Spinal cord (tissue), 10 donors: ENCODE measurements at places on chromosomes 13 and 19.

DNA sequence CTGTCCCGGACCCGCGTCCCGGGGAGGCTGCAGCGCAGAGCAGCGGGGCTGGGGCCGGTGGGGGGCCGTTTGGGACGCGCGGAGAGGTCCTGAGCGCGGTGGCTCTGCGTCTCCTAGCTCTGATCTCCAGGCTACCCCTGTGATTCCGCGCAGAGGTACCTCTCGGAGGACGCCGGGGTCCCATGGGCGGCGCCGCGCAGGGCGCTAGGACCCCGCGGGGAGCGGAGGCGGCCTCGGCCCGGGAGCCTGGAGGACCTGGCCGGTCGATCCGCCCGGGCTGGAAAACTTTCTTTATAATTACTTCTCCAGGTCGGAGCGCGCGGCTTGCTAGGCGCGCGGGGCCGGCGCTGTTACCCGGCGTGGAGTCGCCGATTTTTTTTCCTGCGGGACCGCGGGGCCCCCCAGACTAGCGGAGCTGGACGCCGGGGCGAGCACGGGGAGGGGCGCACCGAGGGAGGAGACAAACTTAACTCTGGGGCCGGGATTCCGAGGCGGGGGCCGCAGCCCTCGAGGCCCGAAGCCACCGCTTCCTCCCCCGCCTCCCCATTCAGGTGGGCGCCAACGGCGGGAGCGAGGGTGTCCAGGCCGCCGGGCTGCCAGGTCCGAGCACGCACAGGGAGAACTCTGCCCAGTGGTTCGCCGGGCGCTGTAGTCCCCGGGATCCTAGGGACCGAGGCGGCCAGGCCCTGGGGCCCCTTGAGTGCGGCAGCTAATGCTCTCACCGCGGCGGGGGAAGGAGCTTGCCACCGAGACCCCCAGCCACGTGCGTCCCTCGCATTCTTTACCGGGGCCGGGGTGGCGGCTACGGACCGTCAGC, 848 bp upstream of the CEBPA start:
- DNase-seq = peak; percentile 43

DNA sequence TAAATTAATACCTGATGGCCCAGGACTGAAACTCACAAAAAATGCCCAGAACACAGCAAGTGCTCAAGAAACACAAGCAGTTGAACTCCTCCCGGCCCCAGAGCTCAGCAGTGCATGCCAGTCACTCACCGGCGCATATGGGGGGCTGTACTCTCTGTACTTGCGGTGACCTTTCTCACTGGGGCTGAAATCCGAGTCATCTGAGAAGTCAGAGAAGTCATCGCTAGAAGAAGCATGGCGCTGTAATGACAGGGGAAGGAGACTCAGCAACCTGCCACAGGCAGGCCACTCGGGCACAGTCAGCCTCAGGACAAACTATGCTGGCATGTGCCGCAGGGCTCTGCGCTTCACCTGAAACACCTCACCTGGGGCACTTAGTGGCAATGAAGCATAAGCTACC, 19.7 kb downstream of the ZC3H4 start:
- no peak for DNase-seq

- DNase-seq = no peak
Observed at GRCh38 chr13:113848431-113849260, 15.2 kb downstream of the GAS6 start.

DNA sequence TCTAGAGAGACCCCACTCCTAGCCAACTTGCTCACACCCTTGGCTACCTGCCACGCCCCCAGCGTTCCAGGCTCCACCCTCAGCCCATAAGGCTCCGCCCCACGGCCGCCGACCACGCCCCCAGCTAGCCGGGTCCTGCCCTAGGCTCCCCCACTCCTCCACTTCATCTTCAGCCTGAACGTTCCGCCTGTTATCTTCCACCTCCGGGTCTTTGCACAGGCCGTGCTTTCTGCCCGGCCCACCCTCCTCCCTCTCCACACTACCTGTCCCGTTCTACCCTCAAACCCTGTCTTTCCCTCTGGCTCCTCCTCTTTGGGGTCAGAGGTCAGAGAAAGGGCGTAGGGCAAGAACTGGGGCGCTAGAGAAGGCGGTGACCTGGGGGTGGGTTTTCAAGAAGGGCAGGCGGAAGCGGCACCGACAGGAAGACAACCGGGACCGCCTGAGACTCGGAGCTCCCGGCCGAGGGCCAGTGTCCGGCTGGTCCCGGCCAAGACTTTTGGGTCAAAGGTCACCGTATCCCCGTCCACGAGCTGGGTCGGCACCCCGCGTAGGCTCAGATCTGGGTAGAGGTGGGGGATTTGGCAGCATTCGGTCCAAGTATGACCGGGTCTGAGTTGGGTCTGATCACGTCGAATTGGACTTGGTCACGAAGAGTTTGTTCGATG, 2.2 kb downstream of the PDE4C start:
- no peak for DNase-seq

DNA sequence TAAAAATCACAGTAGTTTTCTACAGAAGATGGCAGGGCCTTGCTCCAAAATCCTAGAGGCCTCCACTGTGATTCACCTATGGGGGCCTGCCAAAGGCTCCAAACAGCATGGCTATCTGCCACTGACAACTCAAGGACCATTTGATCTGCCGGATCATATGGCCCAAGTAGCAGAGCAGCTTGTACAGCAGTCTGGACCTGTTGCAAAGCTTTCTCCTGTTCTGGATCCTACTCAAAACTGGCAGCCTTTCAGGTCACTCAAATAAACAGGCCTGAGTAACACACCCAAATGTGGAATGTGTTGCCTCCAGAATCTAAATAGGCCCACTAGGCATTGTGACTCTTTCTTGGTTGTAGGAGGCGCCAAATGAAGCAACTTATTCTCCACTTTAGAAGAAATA, 1049.3 kb downstream of the PCDH9 start:
- no peak for DNase-seq

DNA sequence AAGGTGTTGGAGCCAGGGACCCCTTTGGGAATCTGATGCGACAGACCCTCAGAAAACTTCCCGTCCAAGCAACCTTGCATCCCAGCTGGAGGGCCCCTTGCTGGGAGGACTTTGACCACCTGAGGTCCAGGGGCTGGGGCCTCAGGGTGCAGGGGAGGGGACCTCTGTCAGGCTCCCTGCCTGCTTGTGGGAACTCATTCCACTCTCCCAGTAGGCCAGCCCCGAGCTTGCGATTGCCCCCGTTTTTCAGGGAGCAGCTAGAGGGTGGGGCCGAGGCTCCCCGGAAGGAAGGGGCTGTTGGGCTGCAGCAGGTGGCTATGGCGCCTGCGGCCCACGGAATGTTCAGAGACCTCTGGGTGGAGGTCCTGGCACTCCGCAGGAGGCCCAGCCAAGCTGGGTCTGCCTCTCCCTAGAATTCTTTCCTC, 2.8 kb downstream of the GNA11 start:
- no peak for DNase-seq

DNA sequence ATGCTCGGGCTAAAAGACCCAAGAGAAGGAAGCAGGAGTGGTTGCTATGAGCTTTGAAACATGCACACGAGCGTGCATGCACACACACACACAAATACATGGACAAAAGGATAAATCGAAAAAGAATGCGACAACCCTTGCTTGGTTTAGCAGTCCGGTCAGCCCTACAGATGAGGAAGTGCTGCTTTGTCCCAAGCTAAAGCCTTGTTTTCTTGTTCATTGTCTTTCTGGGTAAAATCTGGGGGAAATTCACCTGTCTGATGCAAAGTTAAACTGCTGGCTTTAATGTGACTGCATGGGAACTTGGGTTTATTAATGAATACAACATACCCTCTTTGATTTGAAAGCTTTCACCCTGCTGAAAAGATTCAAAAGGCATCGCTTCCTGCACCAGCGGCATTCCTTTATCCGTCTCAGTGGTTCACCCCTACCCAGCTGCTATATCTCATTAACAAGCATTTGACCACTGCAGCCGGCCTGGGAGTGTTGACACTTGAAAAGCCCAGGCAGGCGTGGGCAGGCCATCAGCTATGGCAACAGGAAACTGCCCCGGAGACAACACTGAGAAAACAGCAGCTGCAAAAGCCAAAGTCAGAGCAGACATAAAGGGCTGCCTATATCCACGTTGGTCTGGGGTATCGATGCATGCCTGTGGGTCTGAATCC, 301.7 kb downstream of the NDFIP2 start:
- peak; percentile 70 for DNase-seq

GRCh38 chr19:36215276-36216123, 594 bp downstream of the ZNF146 start:
- peak; percentile 10 for DNase-seq

DNA sequence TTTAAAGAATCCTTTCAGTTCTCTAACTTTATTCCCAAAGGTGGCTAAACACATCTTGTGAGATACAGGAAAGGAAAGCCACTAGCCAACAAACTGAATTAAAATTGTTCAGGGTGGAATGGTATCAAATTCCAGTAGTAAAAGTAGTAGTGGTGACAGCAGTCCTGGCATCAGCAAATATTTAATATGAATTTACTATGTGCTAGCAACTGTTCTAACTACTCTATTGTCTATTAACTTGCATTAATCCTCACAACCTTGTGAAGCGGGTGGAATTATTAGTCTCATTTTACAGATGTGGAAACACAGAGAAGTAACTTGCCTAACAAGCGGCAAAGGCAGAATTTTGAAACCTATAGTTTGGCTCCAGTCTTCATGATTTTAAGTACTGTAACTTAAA, 130.1 kb downstream of the KLF12 start:
- no peak for DNase-seq

- DNase-seq = no peak
Observed at GRCh38 chr13:112102243-112102642, 35.3 kb downstream of the SOX1 start.

DNA sequence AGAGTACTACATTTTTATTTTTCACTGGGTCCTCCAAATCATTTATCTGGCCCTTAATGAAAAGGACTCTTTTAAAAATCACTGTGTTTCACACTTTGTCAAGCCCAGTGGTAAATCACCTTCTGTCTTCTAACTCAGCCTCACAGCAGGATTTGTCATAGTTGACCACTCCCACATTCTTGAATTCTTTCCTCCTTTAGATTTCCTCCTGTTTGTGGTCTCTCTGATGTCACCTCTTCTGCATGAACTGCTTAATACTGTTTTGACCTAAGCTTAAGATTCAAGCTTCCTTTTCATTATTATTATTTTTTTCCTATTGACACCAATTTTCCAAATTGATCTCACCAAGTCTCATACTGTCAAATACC, 899.8 kb upstream of the MIR17HG start:
- DNase-seq = no peak

DNA sequence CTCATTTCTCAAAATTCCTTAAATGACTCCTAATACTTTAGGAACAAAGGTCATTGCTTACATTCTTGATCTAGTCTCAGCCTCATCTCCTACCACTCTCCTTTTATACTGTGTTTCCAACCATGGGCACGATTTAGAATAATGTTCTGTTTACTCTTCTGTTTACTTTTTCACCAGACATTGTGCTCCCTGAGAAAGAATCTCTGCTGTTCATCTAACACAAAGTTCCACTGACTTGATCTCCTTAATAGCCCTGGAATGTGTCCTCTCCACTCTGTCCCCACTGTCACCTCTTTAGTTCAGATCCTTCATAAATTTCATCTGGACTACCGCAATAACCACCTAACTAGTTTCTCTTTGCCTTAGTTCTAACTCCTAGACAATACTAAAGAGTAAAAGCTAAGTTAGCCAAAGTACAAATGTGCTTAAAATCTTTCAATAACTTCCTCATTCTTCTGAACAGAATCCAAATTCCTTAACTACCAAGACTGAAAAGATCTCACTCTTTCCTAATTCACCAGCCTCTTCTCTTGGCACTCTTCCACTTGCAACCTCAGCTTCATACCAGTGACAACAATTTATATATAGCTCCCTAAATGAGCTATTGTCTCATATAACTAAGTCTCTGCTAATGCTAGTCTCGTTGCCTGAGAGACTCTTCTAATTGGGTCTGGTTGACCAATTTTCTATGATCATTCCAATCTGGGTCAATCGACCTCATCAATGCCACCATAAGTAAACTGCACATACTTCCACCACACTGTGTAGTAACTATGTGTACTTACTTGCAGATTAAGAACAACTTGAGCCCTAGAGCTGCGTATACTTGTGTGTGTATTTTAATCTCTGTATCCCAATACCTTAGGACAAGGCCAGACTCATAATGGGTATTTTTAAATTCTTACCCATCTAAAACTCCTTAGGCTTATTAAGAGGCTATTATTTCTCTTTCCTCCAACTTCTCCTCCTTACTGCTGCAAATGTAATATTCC, 179.9 kb downstream of the VWA8 start:
- no peak for DNase-seq

DNA sequence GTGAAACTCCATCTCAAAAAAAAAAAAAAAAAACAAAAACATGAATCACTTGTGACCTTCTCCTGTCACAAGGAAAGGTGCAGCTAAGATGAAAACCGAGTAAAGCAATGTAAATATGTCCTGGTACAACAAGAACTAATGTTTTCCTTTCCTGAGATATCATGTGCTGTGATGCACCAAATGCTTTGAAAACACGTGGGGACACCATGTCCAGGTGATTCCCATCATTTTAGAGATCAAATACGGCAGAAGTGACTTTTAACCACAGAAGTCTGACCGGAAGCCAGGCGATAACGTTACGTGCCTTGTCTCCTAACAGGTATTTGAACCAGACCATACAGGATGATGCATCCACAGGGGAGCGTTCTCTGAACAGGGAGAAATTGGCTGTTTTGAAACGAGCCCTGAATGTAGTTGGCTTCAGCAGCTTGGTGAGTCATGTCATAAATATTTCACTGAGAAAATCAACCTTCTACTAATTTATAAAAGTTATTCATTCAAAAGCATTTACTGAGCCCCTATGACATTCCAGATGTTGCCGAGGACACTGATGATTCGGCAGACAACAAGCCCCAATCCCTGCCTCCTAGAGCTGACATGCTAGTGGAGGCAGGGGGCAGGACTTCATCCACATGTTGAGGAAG, 328.1 kb downstream of the MYO16 start:
- no peak for DNase-seq

DNA sequence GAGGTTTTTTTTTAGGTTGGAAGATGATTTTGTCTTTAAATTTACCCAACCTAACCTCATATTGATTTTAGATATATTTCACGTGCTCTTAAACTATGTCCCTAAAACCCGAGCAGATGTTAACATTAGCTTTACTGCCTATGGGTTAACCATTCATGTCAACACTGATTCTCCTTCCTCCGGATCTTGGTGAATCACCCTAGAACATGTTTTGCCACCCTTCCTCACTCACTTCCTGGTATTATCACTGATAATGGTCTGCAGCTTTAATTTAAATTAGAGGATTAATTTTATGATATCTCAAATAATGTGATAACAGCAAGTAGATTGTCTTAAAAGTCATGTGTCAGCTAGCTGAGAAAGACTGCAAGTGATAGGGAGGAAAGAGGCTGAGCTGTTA, 31.9 kb downstream of the HTR2A start:
- no peak for DNase-seq

- no peak for DNase-seq
Observed at GRCh38 chr19:50482271-50482855, 5.7 kb upstream of the GARIN5A start.

DNA sequence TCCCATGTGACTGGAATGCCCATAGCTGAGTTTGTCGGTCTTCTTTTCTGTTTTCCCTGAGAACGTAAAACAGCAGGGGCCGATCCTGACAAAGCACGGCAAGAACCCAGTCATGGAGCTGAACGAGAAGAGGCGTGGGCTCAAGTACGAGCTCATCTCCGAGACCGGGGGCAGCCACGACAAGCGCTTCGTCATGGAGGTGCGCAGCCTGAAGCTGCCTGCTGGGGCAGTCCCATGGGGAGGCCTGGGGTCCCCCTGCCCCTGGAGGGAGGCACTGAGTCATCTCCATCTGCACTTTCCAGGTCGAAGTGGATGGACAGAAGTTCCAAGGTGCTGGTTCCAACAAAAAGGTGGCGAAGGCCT, 18.2 kb upstream of the QTRT1 start:
- no peak for DNase-seq
